ENCODE measurements at places on chromosomes 1 and 21.

DNA sequence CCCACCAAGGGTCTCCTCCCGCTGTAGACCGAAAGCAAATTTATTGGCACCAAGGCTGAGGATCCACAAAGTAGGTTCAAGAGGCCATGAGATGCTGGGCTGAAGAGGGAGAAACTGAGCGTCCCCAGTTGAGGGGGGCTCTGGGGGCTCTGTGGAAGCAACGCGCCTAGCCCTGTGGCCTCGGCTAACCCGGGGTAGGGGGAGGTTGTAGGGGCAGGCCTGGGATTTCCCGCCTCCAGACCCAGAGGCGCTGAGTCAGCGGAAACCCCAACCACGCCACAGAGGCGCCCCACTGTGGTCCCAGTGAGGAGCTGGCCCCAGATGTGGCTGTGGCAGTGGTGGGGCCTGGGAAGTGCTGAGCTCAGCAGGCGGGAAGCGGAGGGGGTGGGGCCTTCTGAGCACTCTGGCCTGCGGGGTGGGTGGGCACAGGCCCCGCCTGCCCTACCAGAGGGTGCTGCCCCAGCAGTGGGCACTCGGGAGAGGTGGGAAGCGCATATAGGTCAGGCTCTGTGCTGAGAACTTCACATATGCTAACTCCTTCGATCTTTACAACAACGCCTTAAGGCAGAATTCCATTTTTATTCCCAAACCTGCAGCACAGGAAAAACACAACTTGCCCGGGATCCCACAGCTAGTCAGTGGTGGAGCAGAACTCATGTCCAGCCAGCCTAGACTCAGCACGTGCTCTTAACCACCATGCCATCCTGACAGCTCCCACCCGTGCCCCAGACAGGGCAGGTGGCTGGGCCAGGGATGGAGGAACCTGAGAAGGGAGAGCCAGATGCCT lies 1.5 kb upstream of the COL16A1 start:
- no peak for DNase-seq

DNA sequence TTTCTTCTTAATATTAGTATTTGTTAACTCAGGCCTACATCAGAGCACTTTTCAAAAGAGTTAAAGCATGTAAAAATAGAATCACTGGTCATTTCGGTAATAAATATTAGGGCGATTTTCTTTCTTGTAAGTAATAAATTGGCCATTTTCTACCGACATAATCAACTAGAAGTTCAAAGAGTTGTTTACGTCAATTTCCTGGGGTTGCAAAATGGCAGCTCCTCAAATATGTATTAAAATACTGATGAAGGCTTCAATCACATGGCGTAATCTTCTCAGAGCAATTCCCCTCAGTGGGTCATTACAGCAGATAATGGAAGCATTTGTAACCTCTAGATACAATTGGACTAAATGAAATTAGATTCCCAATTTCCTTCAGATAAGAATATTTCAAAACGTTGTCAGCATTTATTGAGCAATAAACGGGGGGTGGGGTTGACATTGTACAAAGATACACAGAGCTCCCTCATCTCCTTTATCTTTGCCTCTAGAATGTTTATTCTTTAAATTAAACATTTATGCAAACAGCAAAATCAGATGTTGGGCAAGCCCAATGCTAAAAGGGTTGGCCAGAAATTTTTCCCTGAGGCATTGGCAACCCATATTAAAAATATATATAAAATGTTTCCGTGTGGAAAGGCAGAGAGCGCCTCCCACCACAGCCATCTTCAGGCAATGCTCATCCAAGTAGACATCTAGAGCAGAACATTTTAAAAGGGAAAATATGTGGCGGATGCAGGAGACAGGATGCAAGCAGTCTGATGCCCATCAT lies 240.6 kb downstream of the NCAM2 start:
- DNase-seq: no peak

DNA sequence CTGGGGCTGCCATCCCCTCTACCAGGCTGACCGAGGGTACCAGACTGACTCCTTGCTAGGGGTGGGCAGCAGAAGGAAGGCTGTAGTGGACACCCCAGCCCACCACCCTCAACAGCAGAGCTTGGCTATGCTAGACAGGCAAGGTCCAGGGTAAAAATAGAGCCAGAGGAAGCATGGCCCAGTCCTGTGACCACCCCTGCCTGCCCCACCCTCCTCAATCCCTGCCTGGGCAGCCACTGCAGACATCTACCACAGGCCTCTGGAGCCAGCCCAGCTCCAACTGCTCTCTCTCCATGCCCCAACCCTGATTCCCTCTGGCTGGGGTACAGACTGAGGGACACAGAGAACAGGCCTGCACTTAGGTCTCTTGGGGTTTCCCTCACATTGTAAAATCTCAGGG lies 1.7 kb downstream of the S100A1 start:
- no peak for DNase-seq

- DNase-seq: no peak
Measured at GRCh38 chr1:157829210-157829609, 9.3 kb upstream of the FCRL1 start.

DNA sequence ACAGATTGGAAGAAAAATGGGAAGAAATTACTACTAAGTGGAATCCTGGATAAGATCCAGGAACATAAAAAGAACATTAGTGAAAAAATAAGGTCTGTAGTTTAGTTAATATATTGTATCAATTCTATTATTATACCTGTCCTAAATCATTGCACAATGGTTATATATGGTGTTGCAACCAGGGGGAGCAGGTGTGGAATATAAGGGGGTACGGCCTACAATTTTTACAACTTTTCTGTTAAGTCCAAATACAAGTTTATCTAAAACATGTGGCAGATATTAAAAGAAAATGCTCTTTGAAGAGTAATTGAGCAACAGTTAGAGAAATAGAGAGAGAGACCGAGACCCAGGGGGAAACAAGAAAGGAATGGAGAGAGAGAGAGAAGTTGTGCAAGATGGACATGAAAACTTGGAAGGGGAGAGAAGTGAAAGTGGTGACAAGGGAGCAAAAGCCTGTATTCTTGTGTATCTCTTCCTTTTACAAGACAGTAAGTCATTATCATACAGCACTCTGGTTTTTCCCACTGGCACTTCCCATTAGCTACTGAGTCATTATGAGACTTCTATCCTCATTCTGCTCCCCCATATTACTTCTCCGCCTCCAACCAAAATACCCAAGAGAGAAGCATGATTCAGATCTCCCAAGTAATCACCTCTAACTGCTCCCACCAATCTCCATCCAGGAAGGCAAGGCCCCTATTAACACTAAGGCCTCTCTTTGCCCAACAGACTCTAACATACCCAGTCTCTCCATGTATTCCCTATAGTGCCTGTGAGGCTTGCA lies 22.3 kb upstream of the TRAF3IP3 start:
- no peak for DNase-seq

GRCh38 chr1:237199026-237199425 lies 157.0 kb downstream of the RYR2 start:
- DNase-seq: no peak

DNA sequence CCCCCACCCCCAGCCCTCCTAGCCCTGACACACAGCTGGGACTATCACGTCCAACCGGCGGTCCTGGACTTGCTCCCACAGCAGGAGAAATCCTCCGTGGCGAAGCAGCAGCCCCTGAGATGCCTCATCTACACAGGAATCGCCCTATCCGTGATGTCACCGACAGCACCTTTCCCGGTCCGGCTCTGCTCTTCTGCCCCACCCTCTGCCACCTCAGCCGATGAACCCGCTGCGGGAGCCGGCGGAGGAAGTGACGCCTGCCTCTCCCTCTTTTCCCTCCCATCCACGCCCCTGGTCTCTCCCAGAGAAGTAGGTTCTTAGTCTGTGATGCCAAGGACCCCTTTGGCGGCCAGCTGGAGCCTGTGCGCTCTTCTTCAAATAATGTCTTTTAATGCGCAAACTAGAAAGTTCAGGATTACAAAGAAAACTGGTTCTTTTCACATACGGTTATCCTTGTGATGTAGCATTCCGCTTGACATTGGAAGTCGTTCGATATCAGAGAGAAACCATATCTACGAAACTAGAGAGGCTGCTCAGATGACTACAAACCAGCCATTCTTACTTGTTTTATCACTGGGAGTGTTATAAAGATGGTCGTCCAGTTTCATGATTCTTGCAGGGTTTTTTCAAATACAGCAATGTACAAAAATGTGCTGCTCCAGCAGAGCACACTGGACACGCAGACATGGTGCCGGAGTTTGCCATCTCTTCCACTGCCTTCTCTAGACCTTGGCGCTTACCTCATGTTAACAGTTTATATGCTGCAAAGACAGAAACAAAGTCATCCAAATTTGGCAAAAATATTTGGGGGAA lies 120.3 kb downstream of the PPIAL4G start:
- DNase-seq: peak; percentile 80

- no peak for DNase-seq
Measured at GRCh38 chr1:242002072-242002471, 3.2 kb upstream of the MAP1LC3C start.

DNA sequence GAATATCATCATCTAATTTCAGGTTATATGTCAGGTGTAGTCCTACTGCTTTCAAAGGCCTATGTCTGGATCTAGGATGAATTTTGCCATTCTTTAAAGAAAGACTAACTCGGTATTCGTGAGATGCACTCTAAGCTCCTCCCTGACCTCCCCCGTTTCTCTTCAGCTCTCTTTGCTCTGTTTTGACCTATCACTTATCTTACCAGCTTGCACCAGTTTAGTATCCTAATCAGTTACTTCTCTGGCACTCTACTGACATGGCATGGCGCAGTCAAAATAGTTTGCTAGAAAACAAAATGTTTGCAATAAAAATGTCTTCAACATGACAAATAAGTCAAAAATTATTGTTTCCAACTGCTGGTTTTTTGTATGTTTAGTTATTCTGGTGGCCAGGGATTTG lies 8.4 kb upstream of the SLC16A1 start:
- DNase-seq: no peak

GRCh38 chr1:176694713-176695112 lies 231.7 kb downstream of the PAPPA2 start:
- DNase-seq: no peak

DNA sequence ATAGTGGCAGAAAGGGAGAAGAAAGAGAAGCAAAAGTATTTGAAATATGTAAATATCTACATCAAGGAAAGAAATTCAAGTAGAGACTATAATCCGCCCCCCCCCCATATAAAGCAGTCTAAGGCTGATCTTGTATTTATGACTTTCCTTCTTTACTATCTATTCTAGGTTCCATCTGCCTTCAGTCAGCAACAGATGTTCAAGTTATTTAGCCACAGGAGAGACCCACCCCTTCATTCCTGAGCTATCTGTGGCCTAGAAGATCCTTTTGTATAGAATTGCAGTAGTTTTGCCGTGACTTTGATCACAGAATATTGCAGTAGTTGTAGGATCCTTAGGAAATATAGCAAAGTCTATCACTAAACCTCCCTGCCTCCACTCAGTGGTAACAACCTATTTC lies 10.7 kb upstream of the BSDC1 start:
- no peak for DNase-seq

DNA sequence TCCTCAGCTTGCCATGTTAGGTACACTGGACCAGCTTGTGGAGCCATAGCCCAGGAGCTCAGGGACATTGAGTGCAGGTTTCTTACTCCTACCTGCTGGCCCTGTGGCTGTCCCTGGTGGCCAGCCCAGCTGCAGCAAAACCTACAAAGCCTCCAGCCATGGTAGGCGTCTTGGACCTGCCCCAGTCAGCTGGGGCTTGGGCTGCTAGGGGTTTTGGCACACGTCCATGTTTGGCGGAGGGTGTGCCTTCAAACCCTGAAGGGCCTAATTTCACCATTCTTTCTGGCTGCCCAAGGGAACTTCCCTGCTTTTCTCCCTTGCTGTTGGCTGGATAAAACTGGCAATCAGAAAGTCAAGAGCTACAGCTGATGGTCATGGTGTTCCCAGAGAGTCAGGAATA lies 25.4 kb downstream of the HMGCS2 start:
- DNase-seq: no peak

GRCh38 chr1:95021119-95021518 lies 51.6 kb downstream of the ALG14 start:
- DNase-seq: no peak

DNA sequence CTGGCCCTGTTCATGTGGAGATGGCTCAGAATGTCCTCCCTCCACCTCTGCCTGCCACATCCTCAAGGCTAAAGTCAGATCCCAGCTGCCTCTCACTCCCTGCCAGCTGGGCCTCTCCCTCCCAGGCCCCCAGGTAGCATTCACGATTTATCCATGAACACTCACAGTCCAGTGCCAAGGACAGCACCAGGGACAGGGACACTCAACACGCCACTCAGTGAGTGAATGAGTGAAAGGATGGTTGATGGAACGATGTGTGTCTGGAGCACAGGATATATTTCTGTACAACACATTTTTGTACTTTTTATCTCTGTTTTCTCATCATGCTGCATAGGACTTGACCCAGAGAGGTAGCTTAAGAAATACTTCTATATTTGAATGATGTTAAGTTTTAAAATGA lies 10.1 kb downstream of the CYP4A11 start:
- no peak for DNase-seq

DNA sequence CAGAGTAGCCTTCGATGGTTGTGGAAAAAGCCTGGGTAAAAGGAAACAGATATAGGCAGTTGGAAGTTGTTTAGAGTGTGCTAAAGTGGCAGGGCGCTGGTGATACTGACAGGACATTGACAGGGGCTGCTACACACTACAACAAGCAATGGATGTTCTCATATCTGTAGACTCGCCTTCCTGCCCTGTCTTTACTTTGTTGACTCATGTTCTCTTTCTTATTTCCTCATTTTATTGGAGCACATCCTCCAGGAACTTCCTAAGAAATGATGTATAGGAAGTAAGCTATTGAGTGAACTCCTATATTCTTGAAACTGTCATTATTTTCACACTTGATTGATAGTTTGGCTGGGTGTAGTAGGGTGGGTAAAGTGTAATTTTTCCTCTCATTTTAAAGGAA lies 51.0 kb downstream of the C4BPA start:
- no peak for DNase-seq

All from NCI-H1930 (cell line).